ENCODE measurements at places on chromosomes 1 and 21. TPM values are rescaled to one million over a fixed set of nuclear protein-coding genes. Genes with fewer than 3 reads are reported as not detected.

The SLC22A15 gene
- total RNA-seq = 0.71 TPM

The PCP4 gene
- total RNA-seq = not detected

The TBX19 gene
- 1.6 TPM for total RNA-seq

The LCE1F gene
- total RNA-seq = not detected

The SEMA4A gene
- 1.9 TPM for total RNA-seq

The KIF21B gene
- 113 TPM for total RNA-seq

The IBA57 gene
- total RNA-seq = 8.6 TPM

The RHOU gene
- total RNA-seq = 7.5 TPM

The ZNF593OS gene
- total RNA-seq = not detected

The IFNAR2 gene
- 72.9 TPM for total RNA-seq

The SLC45A3 gene
- not detected for total RNA-seq

The LHX8 gene
- not detected for total RNA-seq

The TTC39A gene
- not detected for total RNA-seq

The GJC2 gene
- total RNA-seq = 0.72 TPM

The ELF3 gene
- 0.41 TPM for total RNA-seq

The SV2A gene
- total RNA-seq = 17.7 TPM

The AMY1B gene
- not detected for total RNA-seq

The PGM1 gene
- 45.0 TPM for total RNA-seq

The OR14K1 gene
- not detected for total RNA-seq

The PIK3R3 gene
- total RNA-seq = 1.9 TPM

The FAM72A gene
- 19.2 TPM for total RNA-seq

The ARF1 gene
- total RNA-seq = 286 TPM

The CSF1 gene
- 23.0 TPM for total RNA-seq

The ZMYND12 gene
- 0.91 TPM for total RNA-seq

The ACTL8 gene
- not detected for total RNA-seq

The PCBP3 gene
- 4.1 TPM for total RNA-seq
